ENCODE measurements at places on chromosomes 7 and 10.

- no peak for DNase-seq
These were observed 232.0 kb upstream of the PCDH15 start for GRCh38 chr10:55033061-55033460.

DNA sequence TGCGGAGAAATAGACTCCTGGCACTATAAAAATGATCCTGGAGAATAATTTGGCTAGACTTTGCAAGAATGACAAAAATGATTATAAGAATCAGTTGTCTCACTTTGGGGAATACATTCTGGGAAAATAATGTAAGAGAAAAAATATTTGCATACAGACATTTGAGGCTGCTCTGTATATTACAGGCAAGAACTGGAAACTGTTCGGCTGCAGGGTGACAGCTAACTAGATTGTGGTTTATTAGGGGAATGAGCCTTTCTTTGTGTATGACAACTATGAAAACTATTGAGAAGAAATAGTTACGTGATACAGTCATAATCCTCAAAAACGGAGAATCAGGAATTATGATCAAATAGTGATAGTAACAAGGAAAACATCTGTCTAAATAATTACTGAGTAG is 8.6 kb downstream of the TRIM56 start:
- DNase-seq: no peak

- peak; percentile 10 for DNase-seq
These were observed 220.8 kb upstream of the PRSS58 start for GRCh38 chr7:142478479-142479220.

GRCh38 chr7:134820778-134821177 is 41.3 kb downstream of the CALD1 start:
- no peak for DNase-seq

- DNase-seq: no peak
These were observed 17.5 kb upstream of the TSGA13 start for GRCh38 chr7:130703851-130704250.

DNA sequence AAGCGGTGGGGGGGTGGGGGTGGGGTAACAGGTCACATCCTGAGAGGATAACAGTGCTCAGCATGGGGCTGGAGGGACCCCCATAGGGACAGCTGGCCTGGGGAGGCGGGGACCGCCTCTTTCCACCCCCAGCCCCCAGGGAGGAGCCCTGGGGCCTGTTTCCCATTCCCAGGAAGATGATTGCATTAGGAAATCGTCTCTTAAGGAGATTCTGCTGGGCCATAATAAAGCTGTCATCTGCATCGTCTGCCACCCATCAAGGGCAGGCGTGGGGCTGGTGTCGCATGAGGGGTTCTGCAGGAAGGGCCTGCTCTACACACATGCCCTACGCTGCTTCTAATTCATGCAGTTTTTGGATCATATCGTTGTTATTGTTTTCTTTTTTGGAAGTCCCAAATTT is 17.2 kb downstream of the RET start:
- no peak for DNase-seq

DNA sequence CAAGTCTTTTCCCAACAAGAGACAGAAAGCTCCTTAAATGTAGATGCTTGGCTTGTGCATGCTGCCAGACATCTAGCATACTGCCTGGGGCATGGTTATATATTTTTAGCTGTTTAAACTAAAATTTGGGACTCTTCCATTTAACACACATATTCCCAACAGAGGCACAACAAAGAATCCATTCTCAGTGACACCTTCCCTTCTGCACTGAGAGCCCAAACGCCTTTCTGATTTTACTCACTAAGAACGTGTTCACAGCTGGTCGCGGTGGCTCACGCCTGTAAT is 49.9 kb downstream of the CPVL start:
- DNase-seq: no peak

Measured in HuH-7 (cell line).